ENCODE measurements at places on chromosomes 5 and 9.

- DNase-seq, result no peak
Measured at GRCh38 chr9:35689542-35690293, at the start of gene TPM2. Gene TPM2 (minus strand): TSS chr9:35689925. CDS start chr9:35689817, 108 bp downstream.

GRCh38 chr9:85717220-85717619, 24.5 kb downstream of the AGTPBP1 start:
- no peak for DNase-seq

GRCh38 chr5:124740991-124741583, 5.4 kb downstream of the ZNF608 start:
- DNase-seq, result no peak

DNA sequence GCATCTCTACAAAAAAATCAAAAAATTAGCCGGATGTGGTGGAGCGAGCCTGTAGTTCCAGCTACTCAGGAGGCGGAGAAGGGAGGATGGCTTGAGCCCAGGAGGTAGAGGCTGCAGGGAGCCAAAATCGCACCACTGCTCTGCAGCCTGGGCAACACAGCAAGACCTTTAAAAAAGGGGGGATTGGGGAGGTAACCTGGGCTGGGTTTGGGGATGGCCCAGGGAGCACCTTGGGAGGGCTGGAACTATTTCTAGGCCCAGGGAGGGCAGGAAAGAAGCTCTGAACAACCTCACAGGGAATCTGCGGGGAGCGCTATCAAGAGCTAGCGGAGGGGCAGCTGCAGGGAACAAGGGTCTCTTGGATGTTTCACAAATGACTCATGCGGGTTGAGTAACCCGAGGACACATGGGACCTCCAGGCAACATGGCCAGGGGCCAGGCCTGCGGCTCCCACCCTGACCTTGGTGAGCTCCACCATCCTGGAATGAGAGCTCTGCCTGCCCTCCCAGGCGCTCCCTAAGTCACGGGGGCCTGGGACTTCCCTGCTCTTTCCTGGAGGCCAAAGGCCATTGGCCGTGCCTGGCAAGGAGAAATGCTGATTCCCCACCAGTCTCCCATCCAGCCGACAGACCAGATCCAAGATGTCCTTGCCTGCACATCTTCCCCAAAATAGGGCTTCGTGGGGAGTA, 23.4 kb downstream of the SARDH start:
- no peak for DNase-seq

DNA sequence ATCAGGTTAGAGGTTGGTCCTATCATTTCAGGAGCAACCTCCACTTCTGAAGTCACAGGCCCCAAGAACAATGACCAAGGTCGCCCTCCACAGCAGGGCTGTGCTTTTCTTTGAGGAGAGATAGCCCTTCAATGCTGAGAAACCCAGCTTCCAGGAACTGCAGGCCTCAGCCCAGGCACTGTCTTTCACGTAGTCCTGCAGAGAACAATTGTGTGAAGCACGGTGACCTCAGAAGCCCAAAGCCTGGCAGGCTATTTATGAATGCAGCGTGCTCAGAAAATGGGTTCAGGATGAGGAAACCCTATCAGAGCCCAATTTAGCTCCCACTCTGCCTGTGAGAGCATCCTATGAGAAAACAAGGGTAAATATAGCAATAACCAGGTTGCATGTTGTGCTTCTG, 388.3 kb downstream of the PLK2 start:
- no peak for DNase-seq

- no peak for DNase-seq
Measured at GRCh38 chr5:154923441-154924430, 14.3 kb downstream of the GEMIN5 start.

GRCh38 chr9:136627703-136628102, 35.0 kb upstream of the EGFL7 start:
- no peak for DNase-seq

- no peak for DNase-seq
Measured at GRCh38 chr5:148739524-148739923, 85.2 kb upstream of the HTR4 start.

DNA sequence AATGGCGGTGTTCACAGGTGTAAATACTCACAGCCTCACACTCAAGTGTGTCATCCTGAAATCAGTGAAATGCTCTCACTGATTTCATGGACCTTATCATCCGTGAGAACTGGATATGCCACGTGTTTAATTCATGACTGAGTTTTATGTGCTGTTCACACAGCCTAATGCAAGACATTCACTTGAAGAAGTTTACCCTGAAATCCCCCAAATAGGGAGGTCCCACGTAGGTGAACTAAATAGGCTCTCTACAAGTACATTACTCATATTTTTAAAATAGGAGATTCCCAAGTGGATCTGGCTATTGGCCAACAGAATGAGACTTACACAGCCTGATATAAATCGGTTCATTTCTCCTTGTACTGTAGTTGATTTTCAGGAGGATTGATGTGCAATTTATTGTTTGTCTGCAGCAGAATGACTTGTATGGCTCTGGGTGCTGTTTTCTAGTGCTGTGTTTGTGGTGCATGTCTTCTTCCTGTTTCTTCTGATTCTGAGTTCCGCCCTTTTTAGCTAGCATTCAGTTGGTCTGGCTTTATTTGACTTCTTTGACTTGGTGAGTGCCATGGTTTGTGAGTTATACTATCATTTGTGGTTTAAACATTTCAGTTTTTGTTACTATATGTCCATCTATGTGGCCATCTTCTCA, 25.1 kb downstream of the TRIO start:
- no peak for DNase-seq

DNA sequence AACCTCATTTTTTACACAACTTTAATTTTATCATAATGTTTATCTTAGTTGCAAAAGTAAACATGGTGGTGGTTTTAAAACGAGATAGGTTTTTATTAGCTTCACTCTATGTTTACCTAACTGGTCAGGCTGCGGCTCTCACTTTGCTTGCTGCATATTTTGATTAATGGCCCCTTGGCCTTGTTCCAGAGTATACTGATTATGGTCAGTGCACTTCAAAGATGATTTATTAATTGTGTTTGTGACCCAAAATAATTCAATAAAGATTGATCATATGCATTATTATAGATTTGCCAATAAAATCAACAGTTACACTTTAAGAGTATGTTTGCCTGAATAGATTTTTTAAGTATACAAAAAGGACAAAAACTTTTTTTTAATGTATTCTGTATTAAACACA, 188.0 kb downstream of the XRCC4 start:
- no peak for DNase-seq

- no peak for DNase-seq
Measured at GRCh38 chr5:60690326-60690725, 9.6 kb downstream of the DEPDC1B start.

DNA sequence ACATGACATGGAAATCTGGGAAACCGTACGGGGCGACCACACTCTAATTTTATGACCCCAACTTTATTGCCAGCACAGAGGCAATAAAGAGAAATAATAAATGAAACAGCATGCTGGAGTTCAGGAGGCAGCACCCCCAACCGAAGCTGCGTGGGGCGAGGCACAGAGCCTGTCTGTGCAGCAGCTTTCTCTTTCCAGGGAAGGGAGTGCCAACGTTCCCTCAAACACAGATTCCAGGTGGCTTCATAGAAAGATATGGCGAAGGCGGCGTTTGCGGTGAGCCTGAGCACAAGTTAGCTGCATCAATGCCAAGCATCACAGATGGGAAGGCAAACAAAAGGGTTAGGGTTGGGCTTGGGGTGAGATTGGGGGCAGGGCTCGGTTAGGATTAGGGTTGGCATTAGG, 114.8 kb downstream of the HSD17B3 start:
- no peak for DNase-seq

- no peak for DNase-seq
Measured at GRCh38 chr9:128713411-128713780, 10.5 kb downstream of the ZDHHC12 start.

GRCh38 chr5:39009280-39009679, 64.9 kb downstream of the RICTOR start:
- DNase-seq, result no peak

DNA sequence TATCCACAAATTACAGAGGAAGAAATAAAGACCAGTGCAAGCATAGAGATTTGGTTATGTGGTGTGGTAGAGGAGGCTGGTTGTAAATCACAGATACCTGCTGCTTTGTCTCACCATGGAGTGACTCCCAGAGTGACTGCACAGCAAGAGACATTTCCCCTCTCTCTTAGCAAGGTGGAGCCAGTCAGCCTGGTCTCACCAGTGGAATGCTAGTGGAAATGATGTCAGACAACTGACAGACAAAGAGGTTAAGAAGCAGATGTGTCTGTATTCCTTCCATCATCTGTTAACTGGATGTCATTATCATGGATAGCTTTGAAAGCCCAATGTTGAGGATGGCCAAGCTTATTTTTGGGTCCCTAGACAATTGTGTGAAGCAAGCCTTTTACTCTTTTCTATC, 509.4 kb upstream of the SEMA6A start:
- no peak for DNase-seq

DNA sequence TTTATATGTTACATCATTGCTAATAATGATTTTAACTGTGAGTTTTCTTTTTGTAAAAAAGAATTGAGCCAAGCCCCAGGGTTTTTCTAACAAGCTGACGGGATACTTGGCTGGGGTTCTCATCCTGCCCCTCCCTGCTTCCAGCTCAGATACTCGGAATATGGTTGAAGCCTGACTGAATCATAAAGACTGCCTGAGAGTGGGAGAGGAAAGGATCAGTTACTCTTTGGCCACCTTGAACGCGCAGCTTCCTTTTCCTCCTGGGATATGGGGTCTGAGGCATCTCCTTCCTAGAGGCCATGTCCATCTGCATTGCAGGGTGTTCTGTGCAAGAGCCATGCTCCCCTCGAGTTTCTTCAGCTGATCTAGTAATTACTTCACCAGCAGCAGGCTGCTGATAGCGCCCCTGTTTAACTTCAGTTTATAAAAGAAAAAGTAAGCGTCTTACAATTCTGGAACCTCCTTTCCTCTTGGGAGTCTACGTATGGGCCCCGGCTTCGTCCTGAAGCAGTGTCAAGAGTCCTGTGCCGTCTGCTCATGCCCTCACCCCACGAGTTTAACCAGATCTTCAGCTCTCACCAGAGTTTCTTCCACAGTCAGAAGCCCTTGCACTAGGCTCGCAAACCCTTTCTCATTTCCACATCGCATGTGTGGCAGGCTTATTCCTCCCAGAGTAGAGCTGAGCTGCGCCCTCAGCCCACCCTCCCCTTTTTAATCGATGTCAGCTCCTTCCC, 130.0 kb downstream of the MVB12B start:
- no peak for DNase-seq

DNA sequence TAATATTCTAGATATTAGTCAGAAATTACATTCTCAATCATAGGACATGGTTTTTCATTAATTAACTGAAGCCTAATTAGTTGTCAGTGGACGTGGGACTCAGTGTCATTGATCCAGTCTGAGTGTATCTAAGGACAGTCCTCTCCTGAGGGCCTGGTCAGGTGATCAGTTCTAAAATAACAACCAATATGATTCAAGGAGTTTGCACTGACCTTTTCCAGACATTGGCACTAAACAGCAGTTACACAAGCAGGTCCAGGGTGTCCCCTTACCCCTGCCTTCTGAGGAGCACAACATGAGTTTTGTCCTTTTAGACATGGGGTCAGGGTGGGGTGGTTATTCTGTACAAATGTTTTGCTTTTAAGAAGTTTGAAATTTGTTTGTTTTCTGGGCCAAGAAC, 97.8 kb downstream of the CMYA5 start:
- no peak for DNase-seq

DNA sequence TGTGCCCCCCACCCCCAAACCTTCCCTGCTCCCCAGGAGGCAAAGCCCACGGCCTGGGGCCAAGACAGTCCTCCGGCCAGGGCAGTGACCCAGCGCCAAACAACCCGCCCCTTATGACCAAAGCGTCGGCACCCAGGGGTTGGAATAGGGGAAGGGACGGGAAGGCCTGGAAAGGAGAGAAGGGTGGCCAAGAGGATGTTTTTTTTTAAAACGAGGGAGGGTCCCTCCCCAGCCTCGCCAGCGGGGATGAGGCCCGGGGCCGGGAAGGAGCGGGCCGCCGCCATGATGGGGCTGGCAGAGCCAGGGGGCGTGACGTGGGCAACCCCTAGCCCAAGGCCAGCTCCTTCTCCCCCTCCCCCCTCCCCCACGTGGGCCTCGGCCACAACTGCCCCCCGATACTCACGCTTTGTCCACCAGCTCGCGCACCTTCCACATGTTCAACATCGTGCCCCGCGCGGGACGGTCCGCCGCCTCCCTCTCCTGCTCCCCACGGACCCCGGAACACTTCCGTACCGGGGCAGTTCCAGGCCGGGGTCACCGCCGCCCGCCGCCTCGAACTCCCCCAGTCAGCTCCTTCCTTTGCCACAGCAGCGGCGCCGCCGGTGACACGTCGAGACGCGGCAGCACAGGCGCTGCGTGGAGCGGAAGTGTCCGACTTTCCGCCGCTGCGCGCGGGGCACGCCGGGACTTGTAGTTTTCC, at the start of gene CLINT1:
Gene CLINT1 (minus strand): TSS at position 619 of the 700 bp plus-strand sequence. CDS start 175 bp downstream, at position 444.
- DNase-seq, result no peak

- DNase-seq, result no peak
Measured at GRCh38 chr9:105670315-105670714, 8.1 kb downstream of the TAL2 start.

DNA sequence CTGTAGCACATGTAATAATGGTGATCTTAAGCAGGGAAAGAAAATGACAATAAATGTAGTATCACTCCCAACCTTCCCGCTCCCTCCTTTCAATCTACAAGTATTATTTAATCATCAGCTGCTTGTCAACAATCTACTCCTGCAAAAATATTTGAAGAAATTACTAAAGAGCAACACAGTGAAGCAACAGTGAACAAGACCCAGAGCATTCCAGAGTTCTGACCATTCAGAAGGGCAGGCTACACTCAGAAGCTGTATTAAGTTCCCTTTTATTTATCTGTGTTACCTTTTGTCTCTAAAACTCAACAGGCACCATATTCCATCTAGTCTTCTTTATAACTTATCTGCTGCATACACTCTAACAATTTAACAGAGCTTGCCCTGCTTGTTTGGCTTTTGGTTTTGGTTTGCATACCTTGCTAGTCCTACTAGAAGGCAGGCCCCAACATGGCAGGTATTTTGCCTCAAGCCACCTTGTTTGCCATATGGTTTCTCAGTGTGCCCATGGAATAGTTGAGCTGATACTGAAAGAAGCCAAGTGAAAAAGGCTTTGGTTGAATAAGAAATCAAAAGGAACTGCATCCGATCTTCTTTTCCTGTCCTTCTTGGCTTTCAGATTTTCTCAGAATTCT, 253.9 kb downstream of the CEMIP2 start:
- DNase-seq, result no peak

GRCh38 chr9:130039528-130040147, 3.4 kb downstream of the FNBP1 start:
- DNase-seq, result no peak

GRCh38 chr5:130106480-130106879, 202.2 kb downstream of the CHSY3 start:
- DNase-seq, result no peak

- DNase-seq, result no peak
Measured at GRCh38 chr9:88278036-88278435, 110.2 kb upstream of the SPIN1 start.

GRCh38 chr9:34332076-34332964, 3.0 kb downstream of the NUDT2 start:
- DNase-seq, result no peak

GRCh38 chr9:37029776-37030610, 4.1 kb downstream of the PAX5 start:
- DNase-seq, result no peak

GRCh38 chr5:119895066-119895465, 265.7 kb downstream of the FAM170A start:
- no peak for DNase-seq

All from non-pigmented ciliary epithelial cell (primary cell).